ENCODE measurements at places on chromosomes 4 and X.

DNA sequence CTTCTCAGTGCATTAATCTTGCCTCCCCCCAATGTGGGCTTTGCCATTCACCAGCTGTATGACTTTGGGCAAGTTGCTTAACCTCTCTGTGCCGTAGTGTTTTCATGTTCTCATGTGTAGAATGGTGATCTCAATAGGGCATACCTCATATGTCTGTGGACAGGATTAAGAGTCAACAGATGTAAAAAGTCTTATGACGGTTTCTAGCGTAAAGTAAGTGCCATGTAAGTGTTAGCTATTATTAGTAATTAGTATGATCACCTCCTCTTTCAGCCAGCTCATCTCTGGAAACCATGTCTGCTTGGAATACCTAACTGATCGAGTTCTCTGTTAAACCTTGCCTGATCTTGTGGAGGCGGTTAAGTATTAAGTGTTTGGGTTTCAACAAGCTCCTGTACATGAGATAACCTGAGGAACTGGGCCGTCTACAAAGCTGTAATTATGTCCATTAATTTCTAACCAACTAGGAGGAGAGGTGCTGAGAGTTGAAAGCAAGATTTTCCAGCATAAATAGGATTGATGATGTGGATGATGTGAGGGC is 66.3 kb downstream of the TSC22D3 start:
- DNase-seq = no peak

- no peak for DNase-seq
These were observed 99.6 kb downstream of the FAM53A start for GRCh38 chr4:1584498-1584897.

- DNase-seq = no peak
These were observed 157.9 kb downstream of the GBA3 start for GRCh38 chr4:22850630-22851029.

GRCh38 chr4:159946983-159947615 is 844.2 kb downstream of the RAPGEF2 start:
- peak; percentile 49 for DNase-seq

GRCh38 chrX:79466636-79467035 is 99.5 kb upstream of the ITM2A start:
- DNase-seq = no peak

DNA sequence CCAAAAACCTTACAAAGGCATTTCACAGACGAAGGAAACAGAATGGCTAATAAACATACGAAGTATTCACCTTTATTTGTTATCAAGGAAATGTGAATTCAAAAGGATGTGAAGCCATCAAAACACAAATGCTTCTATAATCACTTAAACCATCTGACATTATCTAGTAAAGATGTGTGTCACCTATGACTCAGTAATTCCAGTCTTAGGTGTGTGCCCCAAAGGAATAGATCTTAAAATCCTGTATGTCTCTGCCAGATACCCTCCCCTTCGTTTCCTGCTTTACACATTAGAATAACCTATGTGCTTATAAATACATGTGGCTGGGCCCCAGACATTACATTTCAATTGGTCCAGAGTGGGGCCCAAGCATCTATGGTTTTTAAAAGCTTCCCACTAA is 41.8 kb upstream of the CEP135 start:
- no peak for DNase-seq

GRCh38 chrX:10230222-10230621 is 73.4 kb downstream of the CLCN4 start:
- no peak for DNase-seq

DNA sequence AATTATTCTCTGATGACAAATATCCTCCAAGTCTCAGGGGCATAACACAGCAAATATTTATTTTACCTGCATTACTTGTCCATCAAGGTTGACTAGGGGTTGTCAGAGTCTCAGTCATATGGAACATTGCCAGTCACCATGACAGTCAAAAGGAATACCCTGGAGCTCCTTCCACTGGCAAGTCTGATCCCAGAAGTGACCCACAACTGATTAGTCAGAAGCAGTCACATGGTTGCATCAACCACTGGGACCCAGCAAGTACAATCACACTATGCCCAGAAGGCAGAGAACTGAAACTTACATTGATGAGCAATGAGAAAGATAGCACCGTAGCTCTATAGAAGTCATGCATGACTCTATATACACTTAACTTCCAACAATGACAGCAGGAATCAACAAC is 41.9 kb upstream of the SOD3 start:
- DNase-seq = no peak

DNA sequence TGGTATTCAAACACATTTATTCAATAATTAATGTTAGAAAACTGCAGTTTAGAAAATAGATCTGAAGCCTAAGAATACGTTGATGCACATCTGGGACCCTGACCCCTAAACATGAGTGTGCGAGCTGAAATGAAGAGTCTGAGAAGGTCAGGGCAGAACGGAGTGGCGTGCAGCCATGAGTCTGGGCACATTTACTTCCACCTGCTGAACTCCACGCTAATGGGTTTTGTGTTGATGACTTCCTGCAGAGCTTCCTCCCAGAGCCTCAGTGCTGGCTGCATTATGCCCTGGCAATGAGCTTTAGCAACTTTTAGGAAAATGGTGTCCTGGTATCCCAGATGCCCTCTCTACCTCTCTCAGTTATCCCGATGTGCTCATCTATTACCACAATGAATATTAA is 53.1 kb downstream of the FAM114A1 start:
- DNase-seq = no peak

GRCh38 chrX:357693-358471 is 28.8 kb downstream of the PPP2R3B start:
- DNase-seq = no peak

- DNase-seq = no peak
These were observed 735 bp upstream of the GABRE start for GRCh38 chrX:151975228-151975593.

DNA sequence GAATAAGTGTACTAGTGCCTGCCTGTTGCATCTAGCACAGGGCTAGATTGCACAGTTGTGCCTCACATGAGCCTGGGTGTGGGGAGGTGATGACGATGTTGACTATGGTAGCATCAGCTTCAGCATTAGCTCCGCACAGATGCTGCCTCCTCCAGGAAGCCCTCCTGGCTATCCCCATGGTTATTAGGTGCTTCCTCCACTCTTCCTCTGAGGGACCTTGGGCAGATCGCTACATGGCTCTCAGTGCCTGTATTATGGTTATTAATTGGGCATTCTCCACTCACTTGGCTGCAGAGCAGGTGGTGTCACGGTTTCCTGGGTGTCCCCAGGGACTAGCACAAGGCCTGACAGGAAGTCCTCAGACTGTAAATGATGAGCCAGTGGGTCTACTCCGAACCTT is 325.6 kb downstream of the ARHGAP10 start:
- no peak for DNase-seq

DNA sequence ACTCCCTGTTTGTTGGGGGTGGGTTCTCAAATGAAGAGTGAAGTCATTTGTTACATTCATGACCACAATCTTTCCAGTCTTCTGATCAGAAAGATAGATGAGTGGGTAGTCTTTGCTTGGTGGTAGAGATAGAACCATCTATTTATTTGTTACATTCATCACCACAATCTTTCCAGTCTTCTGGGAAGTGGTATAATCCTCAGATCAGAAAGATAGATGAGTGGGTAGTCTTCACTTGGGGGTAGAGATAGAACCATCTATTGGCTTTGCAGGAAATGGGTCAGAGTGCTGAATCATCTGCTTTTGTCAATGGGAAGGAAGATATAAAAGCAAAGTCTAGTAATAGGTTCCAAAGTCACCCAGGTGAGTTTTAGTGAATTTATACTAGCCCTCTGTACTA is 64.2 kb upstream of the EPGN start:
- DNase-seq = no peak

DNA sequence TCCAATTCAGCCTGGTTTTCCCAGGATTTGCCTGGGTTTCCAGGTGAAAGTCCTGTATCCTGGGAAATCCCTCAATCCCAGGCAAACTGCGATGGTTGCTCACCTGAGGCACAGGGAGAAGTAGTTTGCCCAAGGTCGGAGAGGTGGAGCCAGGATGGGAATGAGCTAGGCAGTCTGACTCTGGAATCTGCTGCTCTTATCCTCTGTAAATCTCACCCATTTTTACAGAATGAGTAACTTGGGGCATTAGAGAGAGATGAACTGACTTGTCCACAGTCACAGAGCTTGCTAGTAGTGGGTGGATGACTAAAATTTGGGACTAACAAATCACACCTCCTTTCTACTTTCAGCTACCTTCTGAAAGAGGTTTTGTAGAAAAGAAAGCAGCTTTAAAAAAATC is 9.8 kb upstream of the ARX start:
- no peak for DNase-seq

- DNase-seq = peak; percentile 23
These were observed 29.7 kb downstream of the TMEM164 start for GRCh38 chrX:110032534-110033147.

DNA sequence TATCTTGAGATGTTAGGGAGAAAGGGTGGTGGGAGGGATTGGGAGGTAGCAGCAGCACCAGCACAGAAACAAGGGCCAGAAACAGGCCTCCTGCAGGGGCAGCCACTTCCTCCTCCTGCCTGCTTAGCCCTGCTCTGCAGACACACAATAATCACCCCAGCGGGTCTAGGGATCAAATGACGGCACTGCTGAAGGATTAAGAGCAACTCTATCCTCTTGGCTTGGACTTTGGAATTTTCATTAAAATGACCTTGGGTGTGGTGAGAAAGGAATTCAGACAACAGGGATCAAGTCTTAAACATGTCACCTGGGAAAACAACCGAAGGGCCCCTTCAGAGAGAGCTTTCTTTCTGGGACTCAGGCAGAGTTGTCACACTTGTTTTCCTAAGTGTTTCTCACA is 353.4 kb downstream of the SPRY1 start:
- DNase-seq = peak; percentile 6

GRCh38 chrX:131068945-131069719 is 11.0 kb downstream of the ARHGAP36 start:
- no peak for DNase-seq

DNA sequence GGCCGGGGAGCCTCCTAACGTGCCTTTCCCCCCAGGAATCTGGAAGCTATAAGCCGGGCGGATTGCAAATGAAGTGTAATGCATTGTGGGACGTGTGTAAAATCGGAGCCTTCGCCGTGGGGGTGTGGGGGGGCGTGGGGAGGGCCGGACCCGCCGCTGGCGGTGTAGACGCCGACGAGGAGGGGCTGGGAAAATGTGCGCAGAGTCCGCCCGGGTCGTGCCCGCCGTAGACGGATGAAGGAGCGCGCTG is 1.3 kb downstream of the STOX2 start:
- no peak for DNase-seq

DNA sequence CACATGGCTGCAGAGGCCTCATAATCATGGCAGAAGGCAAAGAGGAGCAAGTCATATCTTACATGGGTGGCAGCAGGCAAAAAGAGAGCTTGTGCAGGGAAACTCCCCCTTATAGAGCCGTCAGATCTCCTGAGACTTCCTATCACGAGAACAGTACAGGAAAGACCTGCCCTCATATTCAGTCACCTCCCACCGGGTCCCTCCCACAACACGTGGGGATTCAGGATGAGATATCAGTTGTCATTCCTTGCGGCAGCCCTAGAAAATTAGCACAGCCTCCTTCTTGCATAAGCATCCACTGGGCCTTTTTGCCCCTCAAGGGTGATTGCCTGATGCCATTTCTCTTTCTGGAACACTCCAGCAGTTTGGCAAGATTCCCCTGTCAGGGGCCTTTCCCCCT is 61.7 kb upstream of the STX18 start:
- no peak for DNase-seq

GRCh38 chr4:114088481-114088880 is 109.0 kb upstream of the ARSJ start:
- DNase-seq = no peak

GRCh38 chr4:120816296-120816965 is 106.1 kb downstream of the PRDM5 start:
- DNase-seq = no peak

GRCh38 chr4:109368661-109369060 is 65.0 kb upstream of the SEC24B start:
- DNase-seq = no peak

DNA sequence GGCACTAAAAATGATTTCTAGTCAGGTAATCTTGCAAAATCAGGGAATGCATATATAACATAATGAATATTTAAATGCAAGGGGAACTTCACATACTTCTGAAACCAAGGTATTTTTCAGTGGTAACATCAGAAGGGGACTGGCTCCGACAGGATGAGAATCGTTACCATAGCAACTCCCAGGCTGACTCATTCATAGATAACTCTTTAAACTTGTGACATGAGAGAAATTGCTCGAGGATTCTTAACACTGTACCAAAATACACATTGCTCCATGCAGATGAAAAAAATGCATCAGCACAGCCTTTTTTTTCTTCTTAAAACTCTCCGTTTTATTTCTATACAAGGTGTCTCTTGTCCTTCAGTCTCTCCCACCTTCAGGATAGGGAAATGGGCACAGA is 114.3 kb downstream of the GABRB1 start:
- no peak for DNase-seq

- DNase-seq = no peak
These were observed 193.8 kb upstream of the RBPJ start for GRCh38 chr4:26126994-26127393.

DNA sequence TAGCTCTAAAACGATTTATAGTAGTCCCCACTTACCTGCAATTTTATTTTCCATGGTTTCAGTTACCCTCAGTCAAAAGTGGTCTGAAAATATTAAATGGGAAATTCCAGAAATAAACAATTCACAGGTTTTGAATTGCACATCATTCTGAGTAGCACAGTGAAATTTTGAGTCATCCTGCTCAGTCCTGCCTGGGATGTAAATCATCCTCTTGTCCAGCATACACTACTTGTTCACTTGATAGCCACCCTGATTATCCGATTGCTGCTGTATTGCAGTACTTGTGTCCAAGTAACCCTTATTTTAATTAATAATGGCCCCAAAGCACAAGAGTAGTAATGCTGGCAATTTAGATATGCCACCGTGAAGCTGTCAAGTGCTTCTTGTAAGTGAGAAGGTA is 23.5 kb upstream of the BDH2 start:
- no peak for DNase-seq

DNA sequence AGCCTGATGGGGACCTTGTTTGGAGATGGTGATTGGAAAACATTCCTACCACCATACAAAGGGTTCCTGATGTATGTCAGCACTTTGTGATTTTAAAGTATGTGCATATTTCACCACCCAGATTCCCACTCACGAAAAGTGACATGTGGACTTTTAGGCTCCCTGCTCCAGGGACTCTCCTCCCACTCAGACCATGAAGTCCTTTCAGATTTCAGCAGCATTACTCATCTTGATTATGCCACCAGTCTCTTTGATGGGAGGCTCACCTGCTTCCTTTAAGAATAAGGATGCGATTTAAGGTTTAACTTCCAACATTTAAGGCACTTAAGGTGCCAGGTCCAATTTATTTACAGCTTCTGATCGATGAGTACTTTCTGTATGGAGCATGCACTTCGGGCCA is 204.4 kb downstream of the PPARGC1A start:
- no peak for DNase-seq

GRCh38 chrX:150933945-150934350 is 35.5 kb upstream of the CD99L2 start:
- no peak for DNase-seq
